ENCODE measurements at places on chromosomes 2 and 18.

GRCh38 chr2:63424329-63425078, 163.8 kb downstream of the WDPCP start:
- no peak for DNase-seq

- no peak for DNase-seq
These were observed 500.2 kb downstream of the FBXO15 start for GRCh38 chr18:73647391-73647790.

GRCh38 chr18:78543201-78543725, 436.4 kb upstream of the SALL3 start:
- DNase-seq: no peak

DNA sequence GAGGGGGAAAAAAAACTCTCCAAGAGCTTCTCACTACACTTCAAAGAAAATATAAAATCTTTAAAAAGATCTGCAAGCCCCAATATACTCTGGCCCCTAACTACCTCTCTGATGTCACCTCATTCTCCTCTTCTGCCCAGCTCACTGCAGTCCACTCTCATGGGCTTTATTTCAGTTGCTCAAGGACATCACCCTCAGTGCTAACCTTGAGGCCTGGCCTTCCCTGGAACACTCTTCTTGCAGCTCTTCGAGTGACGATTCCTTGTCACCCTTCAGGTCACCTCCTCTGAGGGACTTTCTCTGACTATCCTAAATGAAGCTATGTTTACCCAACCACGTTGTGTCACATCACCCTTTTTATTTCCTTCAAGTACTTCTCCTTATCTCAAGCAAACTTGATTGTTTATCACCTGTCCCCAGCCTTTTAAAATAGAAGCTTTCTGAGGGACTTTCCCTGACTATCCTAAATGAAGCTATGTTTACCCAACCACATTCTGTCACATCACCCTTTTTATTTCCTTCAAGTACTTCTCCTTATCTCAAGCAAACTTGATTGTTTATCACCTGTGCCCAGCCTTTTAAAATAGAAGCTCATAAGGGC, 10.4 kb downstream of the RTTN start:
- DNase-seq: no peak

DNA sequence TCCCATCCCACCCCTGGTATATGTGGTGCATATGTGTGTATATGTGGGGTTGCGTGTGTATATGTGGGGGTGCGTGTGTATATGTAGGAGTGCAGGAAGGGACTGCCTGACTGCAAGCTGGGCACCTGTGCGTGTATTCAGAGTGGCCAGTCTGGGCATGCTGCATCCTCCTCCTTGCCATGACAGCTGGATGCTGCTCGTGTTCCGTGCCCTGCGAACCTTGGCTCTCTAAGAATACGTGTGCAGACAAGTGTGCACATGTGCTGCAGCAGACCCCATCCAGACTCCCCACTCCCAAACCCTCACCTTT, 222.1 kb downstream of the CELF4 start:
- no peak for DNase-seq

GRCh38 chr18:24397694-24398368, at the start of gene OSBPL1A:
OSBPL1A (minus strand) TSS chr18:24397824; CDS start chr18:24377533, 20,291 bp downstream.
- peak; percentile 61 for DNase-seq

DNA sequence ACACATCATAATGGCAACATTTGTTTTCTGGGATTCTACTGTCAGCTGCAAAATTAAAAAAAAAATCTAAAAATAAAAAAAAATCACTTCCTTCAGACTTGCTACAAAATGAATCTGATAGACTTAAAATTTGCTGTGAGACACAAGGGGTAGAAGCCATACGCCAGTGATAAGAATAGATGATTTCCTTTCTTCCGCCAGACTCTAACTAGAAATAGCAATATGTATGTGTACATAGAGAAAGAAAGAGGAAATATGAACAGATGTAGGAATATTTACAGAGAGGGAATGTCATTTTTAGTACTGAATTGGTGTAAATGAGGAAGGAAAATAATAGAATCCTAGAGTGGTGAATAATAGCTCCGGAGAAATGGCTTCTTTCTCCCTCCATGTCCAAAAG, 574.2 kb downstream of the DCC start:
- DNase-seq: no peak

GRCh38 chr18:37346048-37346447, 219.6 kb downstream of the CELF4 start:
- no peak for DNase-seq

DNA sequence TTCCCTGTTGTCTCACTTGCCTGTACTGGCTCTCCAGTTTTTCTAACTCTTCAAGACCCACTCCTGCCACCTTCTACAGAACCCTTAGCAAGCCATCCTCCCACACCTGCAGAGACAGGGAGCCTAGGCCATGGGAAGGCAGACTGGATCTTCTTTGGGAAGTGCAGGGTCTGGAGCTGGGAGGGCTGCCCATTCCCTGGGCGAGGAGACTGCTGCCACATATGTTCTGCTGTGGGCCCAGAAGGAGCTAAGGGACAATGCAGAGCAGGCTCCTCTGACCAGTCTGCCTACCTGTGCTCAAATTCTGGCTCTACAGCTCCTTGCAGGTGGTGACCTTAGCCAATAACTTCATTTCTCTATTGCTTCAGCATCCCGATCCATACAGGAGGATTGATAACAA, 152.1 kb upstream of the CELF4 start:
- DNase-seq: no peak

DNA sequence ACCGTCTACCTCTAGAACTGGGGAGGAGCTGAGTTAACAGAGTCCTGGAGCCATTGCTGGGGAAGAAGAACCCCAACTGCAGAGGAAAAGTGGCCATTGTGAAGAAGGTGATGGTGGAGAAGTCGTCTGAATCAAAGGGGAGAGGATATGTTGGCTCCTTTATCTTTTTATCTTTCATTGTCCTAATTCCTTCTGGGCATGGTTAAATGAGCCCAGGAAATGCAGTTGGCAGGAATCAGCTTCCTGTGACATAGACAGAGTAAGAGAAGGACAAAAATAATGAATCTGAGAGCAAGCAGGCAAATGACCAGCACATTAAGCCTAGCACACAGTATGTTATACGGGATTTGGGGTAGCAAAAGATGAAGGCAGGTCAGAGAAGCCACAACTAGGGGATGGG, 16.0 kb upstream of the ACTR3 start:
- DNase-seq: no peak

GRCh38 chr2:35428548-35428947, 927.0 kb upstream of the CRIM1 start:
- no peak for DNase-seq

DNA sequence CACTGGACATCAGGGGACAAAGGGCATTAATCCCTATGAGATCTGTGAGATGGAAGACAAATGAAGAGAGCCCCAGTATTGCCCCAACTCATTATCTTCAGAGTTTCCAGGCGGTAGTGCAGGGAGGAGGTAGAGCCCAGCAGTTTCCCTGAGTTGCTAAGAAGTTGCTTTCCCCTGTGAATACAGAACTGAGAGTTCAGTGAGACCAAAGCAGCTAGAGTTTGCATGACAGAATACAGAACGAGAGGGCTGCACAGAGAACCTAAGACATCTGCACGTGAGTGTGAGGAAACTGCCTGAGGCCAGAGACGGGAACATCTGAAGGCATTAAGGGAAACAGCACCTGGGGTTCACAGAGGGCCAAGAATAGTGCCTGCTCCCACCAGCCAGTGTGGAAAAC, 18.1 kb upstream of the PGAP1 start:
- DNase-seq: no peak

- DNase-seq: no peak
These were observed 72.0 kb downstream of the PLEKHM3 start for GRCh38 chr2:207953354-207953753.

DNA sequence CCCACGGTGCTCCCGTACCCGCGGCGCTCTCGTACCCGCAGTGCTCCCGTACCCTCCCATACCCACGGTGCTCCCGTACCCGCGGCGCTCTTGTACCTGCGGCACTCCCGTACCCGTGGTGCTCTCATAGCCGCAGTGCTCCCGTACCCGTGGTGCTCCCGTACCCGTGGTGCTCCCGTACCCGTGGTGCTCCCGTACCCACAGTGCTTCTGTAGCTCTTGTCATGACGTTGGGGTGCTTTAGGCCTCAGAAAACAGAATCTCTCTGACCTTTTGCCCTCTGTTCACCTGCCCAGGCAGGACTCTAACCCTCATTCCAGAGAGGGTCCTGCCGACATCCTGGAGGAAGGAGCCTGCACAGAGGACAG, 35.3 kb downstream of the SLC66A2 start:
- DNase-seq: no peak

GRCh38 chr2:237603718-237604362, 13.3 kb upstream of the RAB17 start:
- no peak for DNase-seq

DNA sequence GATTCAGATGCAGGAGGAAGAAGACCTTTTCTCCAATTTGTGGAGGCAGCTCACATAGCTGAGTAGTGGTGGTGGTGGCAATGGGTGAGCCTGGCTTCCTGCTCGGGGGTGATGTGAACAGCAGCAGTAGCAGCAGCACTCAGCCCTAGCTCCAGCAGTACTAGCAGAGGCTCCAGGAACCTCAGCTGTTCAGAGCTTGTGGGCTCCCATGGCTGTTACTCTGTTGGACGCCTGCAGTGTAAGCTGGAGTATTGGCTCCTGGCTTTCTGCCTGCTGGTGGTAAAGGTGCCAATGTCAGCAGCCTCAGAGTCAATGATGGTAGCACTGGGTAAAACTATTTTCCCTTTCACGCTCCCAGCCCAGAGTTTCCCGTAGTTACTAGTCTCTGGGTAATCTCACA, 3.1 kb upstream of the SEH1L start:
- DNase-seq: no peak

DNA sequence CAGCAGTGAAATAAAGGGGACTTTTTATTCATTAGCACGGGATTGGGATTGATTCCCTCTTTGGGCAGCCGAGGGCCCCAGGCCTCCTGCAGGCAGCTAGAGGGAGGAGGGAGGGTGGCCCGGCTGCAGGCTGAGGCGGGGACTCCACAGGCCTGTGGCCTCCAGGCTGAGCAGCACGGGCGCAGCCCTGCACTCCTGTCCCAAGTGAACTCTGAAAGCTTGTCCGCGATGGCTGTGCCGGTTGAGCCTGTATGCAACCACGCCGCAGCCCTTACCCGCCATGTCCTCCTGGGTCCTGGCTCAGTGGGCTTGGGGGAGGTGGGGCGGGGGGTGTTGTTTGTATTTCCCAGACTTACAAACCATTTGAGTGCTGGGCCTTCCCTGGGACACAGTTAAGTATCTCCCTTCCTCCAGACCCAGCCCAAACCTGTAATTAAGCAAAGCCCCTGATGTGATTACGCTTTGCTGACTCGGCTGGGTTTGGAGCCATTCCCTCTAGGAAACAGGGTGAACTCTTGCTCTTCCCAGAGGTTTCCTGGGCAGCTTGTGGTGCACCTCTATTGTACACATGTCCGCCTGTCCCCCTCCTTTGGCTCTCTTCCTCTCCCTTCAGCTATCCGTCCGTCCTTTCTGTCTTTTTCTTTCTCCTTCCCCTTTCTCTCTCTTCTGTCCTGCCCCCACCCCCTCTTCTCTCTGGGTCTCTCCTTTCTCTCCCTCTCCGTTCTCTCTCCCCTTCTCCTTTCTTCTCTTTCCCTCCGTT, 5.3 kb downstream of the GLI2 start:
- no peak for DNase-seq

- DNase-seq: peak; percentile 75
These were observed 913 bp upstream of the TRABD2A start for GRCh38 chr2:84881581-84882413.

GRCh38 chr18:35096677-35097011, 55.4 kb downstream of the MAPRE2 start:
- no peak for DNase-seq

GRCh38 chr2:200306931-200307723, 634 bp downstream of the SPATS2L start:
- no peak for DNase-seq

DNA sequence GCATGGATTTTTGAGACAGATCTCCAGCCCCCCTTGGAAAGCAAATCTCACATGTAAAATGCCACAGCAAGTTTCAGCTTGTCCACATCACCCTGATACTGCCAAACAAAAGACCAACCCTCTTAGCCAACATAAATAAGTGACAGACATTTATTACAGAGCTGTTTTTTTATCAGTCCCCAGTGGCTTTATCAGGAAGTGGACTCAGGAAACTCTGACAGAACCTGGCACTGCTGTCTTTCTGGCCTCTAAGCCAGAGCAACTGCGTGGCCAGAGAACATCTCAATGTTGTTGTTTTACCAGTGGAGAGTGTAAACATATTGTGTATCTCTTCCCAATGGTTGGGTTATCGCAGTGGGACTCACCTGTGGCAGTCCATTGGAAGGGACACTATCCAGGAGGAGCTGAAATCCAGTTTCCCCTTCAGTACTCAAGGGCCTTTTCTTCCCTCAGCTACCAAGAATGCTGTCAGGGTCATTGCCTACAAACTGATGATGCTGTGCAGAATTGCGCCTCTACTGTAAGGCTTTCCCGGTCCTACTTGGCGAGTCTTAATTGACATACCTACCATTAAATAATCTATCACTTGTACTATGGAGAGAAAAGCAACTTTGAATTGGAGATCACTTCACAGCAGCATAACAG, 22.0 kb downstream of the SLC14A1 start:
- DNase-seq: no peak
